PC-3 (cell line): ENCODE measurements at places on chromosomes 7 and 10. TPM values are rescaled to one million over a fixed set of nuclear protein-coding genes. Genes with fewer than 3 reads are reported as not detected.

The TSPAN12 gene
- 7.2 and 8.3 TPM in 2 replicates for total RNA-seq

The C10orf67 gene
- 0.15 and 0.29 TPM in 2 replicates for total RNA-seq

DNA sequence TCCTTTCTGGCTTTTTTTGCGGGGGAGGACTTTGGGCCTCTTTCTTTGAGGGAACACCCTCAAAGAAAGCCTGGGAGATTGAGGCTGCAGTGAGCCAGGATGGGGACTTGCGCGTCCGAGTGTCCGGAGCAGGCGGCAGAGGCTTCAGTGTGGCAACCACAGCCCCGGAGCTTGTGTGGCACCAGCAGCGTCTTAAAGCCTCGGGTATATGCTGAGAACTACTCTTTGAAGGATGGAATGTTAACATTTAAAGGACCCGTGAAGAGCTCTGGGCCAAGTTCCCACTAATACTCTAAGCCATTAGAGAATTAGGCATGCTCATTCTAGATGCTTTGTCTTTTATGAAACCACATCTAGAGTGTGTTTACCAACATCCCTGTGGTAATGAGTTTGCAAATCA, 168.2 kb downstream of the SEPTIN7 start:
- H3K4me1 ChIP-seq = no peaks in the 10 kb centered on the region
- H3K4me3 ChIP-seq = no peak overlapping the region
- H3K27ac ChIP-seq = no peak overlapping the region
- H3K27me3 ChIP-seq = no peaks in the 10 kb centered on the region
- DNase-seq = no peak

DNA sequence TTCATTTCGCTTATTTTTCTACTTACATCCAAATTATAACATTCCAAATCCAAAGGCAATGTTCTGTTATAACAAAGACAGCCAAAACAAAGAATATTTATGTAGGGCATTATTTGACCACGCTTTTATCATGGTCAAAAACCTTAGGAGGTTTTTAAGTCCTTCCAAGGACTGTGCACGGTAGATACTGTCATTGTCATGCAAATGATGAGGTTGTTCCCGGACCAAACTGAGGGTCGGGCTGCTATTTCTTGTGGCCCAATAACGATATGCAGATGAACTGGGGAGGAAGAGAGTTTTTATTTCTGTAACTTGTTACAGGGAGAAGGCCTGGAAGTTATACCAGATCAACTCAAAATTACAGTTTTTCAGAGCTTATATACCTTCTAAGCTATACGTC, 56.6 kb upstream of the STEAP4 start:
- no peak for DNase-seq
- 0 out of 2 replicates have a peak, but pooled peaks cover under 1% of the 10 kb centered on the region for H3K4me1 ChIP-seq
- H3K27me3 ChIP-seq = no peaks in the 10 kb centered on the region
- no peak overlapping the region for H3K27ac ChIP-seq
- H3K36me3 ChIP-seq = no peaks in the 10 kb centered on the region

DNA sequence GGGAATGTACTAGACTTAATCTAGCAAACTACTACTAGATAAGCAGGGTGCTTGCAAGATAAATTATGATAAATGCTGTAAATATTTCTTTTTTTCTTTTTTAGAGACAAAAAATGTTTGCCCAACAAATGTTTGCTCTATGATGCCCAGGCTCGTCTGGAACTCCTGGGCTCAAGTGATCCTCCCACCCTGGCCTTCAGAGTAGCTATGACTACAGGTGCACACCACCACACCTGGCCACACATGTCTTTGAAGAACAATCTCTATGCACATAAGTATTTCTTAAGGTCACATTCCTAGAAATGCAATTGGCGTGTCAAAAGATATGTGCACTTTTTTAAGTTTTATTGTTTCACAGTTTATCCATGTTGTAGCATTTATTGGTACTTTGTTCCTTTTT, 179.6 kb upstream of the FRMD4A start:
- H3K36me3 ChIP-seq = no peaks in the 10 kb centered on the region
- DNase-seq = no peak
- no peak overlapping the region for H3K4me3 ChIP-seq

GRCh38 chr10:97784200-97784810, 12.5 kb upstream of the SFRP5 start:
- H3K36me3 ChIP-seq = no peaks in the 10 kb centered on the region
- DNase-seq = no peak
- no peaks in the 10 kb centered on the region for H3K4me1 ChIP-seq
- H3K27me3 ChIP-seq = no peaks in the 10 kb centered on the region
- H3K27ac ChIP-seq = no peak overlapping the region
- H3K4me3 ChIP-seq = no peak overlapping the region
